ENCODE measurements at places on chromosomes 3 and 15.

DNA sequence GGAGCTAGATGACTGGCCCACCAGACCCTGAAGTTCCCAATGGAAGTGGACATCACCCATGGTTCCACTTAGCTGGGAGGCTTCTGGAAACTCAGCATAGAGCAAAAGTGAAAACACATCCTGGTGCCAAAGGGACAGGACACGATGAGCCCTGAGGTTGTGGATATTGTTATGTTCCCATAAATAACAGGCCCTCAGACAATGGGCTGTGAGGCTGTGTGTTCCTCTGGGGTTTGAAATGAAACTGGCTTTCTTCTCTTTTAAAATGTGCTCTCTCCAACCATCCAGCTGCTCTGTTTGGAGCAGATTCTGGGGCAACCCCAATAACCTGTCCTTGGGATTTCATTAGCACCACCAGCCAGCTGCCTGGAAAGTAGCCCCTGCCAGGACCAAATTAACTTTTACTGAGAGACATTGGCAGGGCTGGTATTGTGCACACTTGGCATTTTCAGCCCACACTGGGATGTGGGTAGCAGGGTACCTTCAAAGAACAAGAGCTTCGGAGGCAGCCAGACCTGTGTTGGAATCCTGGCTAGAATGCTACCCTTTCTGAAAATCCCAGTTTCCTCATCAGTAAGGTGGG is 97.5 kb downstream of the DNAJB8 start:
- DNase-seq = no peak

GRCh38 chr15:85615930-85616329 is 178.8 kb downstream of the KLHL25 start:
- DNase-seq = peak; percentile 77

GRCh38 chr3:197854596-197855343 is 63.7 kb downstream of the LRCH3 start:
- DNase-seq = peak; percentile 48

DNA sequence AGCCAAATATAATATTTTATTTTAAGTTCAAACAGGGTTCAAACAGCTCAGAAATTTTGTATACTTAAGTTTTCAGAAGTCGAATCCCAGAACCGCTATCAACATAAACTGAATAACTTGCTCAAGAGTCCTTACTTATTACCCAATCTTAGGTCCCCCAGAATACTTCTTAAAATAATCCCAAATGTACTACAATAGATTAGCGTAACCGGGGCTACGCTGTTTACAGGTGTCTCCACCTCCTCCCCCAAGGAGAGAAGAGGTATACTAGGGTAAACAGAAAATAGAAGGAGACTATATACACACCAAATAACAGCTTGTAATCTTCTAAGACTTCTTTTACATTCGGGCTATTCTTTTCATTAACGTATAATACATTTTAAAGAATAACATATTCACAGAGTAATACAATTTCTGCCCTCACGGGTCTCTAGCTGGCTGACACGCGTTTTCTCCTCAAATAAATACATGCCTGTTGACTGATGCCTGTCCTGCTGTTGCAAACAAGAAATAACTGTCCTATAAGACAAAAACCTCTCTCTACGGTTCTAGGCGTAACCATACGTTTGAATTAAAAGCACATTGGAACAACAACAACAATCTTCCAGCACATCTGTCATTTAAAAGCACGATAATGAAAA is 1.3 kb downstream of the DENND4A start:
- peak; percentile 77 for DNase-seq

- no peak for DNase-seq
Measured at GRCh38 chr3:66304293-66304692, 83.5 kb downstream of the SLC25A26 start.

DNA sequence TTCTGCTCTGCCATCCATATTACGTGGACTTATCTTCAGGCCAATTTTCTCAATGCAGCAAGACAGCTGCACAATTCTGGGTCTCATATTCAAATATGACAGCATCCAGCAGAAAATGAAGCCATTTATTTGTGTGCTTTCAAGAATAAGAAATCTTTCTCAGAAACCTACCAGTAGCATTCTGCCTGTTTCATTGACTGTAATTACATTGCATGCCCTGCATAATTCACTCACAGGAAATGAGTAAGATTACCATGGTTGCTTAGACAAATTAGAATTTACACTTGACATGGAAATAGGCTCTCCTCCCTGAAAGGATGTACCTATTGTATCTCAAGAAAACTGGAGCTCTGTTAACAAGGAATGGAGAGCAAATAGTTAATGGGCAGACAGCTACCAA is 346.6 kb upstream of the DCBLD2 start:
- no peak for DNase-seq

- peak; percentile 93 for DNase-seq
Measured at GRCh38 chr3:141360888-141361598, 7.3 kb upstream of the ZBTB38 start.

All from lung (tissue), 17 donors.